Ascending aorta (tissue), 2 donors: ENCODE measurements at places on chromosomes 2 and 18. TPM values are rescaled to one million over a fixed set of nuclear protein-coding genes. Genes with fewer than 3 reads are reported as not detected.

Gene SLC4A1AP
- 26.8 TPM for total RNA-seq

DNA sequence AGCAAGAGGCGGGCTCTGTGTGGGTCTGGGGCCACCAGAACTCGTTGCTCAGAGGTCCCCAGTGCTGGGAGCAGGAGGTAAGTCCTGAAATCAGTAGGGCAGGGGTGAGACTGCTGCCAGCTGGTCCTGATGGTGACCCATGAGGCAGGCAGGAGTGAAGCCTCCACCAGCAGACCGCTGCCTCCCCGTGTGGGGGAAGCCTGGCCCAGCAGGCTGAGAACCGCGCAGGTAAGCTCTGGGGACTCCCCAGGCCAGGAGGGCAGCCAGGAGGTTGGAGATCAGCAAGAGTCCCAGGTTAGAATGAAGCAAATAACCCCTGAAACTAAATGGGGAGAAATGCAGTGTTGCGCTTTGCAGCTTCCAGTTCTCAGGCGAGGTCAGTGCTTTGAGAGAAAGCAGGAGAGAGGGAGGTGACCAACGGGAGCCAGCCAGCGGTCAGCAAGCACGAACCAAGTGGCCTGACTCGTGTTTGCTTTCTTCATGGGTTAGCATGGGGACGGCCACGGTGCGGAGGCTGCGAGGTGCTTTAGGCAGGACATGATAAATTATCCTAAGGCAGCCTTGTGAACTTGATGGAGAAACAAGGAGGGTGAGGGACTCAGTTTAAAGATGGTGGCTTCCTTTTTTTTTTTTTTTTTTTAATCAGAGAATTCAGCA, 26.2 kb downstream of the INHBB start:
- no peak overlapping the region for H3K4me3 ChIP-seq
- DNase-seq, result no peak
- H3K27me3 ChIP-seq, result no peaks in the 10 kb centered on the region
- no peaks in the 10 kb centered on the region for H3K4me1 ChIP-seq
- H3K27ac ChIP-seq, result no peak overlapping the region

Gene ATP6V1C2
- 6.0 TPM for total RNA-seq

DNA sequence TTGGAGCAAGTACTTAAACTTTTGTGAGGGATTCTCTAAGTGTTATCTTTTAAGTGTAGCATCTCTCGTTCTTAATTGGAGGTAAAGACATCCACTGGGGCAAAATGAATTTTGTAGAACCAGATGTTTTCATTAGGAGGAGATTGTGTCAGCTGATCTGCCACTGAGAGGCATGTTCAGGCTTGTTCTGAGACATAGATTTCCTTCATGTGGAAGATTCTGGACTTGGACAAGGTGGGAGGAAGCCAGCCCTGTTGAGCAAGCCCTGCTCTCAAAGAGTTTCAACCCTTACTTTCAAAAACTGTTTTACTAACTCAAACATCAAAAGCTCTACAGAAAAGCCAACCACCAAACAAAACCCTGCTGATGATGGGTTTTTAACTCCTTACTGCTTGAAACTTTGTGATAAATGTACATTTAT, 6.5 kb downstream of the MAP4K4 start:
- DNase-seq, result no peak
- H3K36me3 ChIP-seq, result no peaks in the 10 kb centered on the region
- peaks cover 52% of the 10 kb centered on the region for H3K4me1 ChIP-seq
- no peaks in the 10 kb centered on the region for H3K27me3 ChIP-seq
- no peak overlapping the region for H3K4me3 ChIP-seq

Gene ACADL
- total RNA-seq, result 18.5 TPM
